Neural crest cell (in vitro differentiated cells): ENCODE measurements at places on chromosomes 2 and 18.
A peak's percentile ranks its signal among the peaks of the same experiment; 100 is the strongest.

- H3K36me3 ChIP-seq, result peaks cover 22% of the 10 kb centered on the region
- DNase-seq, result no peak
- no peaks in the 10 kb centered on the region for H3K4me1 ChIP-seq
- no peak overlapping the region for H3K27ac ChIP-seq
These were observed 54.6 kb downstream of the LANCL1 start for GRCh38 chr2:210421916-210422315.

GRCh38 chr2:239249776-239250175, 151.0 kb downstream of the HDAC4 start:
- no peak overlapping the region for H3K4me3 ChIP-seq
- H3K36me3 ChIP-seq, result peaks cover 4% of the 10 kb centered on the region
- H3K27ac ChIP-seq, result peak overlapping the region; percentile 28
- no peaks in the 10 kb centered on the region for H3K27me3 ChIP-seq
- peaks cover 79% of the 10 kb centered on the region for H3K4me1 ChIP-seq

DNA sequence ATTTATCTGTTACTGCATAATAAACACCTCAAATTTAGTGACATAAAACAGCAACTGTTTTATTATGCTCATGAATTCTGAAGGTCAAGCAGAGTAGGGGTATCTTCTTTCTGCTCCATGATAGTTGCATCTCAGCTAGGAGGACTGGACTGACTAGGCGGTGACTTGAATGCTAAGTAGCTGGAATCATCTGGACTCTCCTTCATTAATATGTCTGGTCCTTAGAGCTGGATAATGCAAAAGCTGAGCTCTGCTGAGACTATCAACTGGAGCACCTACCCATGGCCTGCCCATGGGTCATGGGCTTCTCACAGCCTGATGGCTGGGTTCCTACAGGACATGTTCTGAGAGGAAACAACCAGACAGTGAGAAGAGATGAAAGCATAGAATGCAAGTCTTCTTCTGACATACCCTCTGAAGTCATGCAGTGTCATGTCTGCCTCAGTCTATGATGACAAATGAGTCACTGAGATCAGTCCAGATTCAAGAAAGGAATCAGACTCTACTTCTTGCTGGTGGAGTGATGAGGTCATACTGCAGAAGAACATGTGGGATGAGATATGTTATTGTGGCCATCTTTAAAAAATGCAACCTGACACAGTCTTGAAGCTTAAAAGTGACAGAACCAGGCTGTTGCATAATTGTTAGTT, 174.2 kb upstream of the OSR1 start:
- H3K4me3 ChIP-seq, result no peak overlapping the region
- no peak overlapping the region for H3K27ac ChIP-seq
- no peaks in the 10 kb centered on the region for H3K4me1 ChIP-seq
- no peaks in the 10 kb centered on the region for H3K27me3 ChIP-seq
- no peaks in the 10 kb centered on the region for H3K36me3 ChIP-seq

GRCh38 chr2:120959426-120959825, 223.8 kb downstream of the GLI2 start:
- H3K27me3 ChIP-seq, result no peaks in the 10 kb centered on the region
- H3K4me1 ChIP-seq, result peaks cover 5% of the 10 kb centered on the region
- H3K4me3 ChIP-seq, result no peak overlapping the region
- no peak overlapping the region for H3K27ac ChIP-seq
- no peaks in the 10 kb centered on the region for H3K36me3 ChIP-seq

DNA sequence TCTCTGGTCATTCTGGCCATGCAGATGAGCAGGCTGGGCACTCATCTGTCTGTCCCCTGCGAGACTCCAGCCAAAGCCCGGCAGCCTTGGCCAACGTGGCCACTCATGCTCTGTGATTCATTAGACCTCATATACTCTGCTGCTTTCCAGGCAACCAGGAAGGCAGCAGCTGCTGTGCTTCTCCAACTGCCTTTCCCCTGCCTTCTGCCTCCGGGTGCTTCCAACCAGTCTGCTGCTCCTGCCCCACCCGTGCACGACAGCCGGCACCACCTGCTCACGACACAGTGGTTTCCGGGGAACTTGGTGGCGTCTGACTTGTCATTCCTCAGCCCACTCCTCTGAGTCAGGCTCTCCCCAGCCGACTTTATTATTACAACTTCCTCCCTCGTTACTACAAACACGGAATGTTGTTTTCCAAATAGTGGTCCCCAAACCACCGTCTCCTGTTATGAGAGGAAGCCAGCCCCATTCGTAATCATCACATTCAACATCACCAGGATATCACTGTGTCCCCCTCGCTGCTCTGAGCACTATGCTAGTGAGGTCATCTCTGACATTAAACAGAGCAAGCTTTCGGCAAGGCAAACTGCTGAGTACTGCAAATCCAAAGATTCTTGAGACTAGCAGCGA, 392.4 kb downstream of the ALK start:
- no peaks in the 10 kb centered on the region for H3K27me3 ChIP-seq
- peak overlapping the region; percentile 58 for H3K27ac ChIP-seq
- no peaks in the 10 kb centered on the region for H3K4me1 ChIP-seq
- peaks cover 9% of the 10 kb centered on the region for H3K36me3 ChIP-seq
- no peak overlapping the region for H3K4me3 ChIP-seq

- H3K4me1 ChIP-seq, result no peaks in the 10 kb centered on the region
- no peak overlapping the region for H3K27ac ChIP-seq
- H3K36me3 ChIP-seq, result peaks cover 22% of the 10 kb centered on the region
- no peaks in the 10 kb centered on the region for H3K27me3 ChIP-seq
- no peak for DNase-seq
These were observed 64.3 kb downstream of the FSIP2 start for GRCh38 chr2:185802926-185803325.

GRCh38 chr18:10476338-10476791, 21.9 kb downstream of the APCDD1 start:
- no peak overlapping the region for H3K4me3 ChIP-seq
- peaks cover 28% of the 10 kb centered on the region for H3K4me1 ChIP-seq
- no peaks in the 10 kb centered on the region for H3K27me3 ChIP-seq
- peaks cover 27% of the 10 kb centered on the region for H3K36me3 ChIP-seq

- no peaks in the 10 kb centered on the region for H3K27me3 ChIP-seq
- H3K36me3 ChIP-seq, result peaks cover 4% of the 10 kb centered on the region
- no peak for DNase-seq
- no peak within 1 kb of the TSS for H3K4me3 ChIP-seq
- peak within 1 kb of the TSS; percentile 87 for H3K27ac ChIP-seq
These were observed at the start of gene OXER1 for GRCh38 chr2:42764096-42764495. OXER1 (minus strand) TSS chr2:42764135; CDS start chr2:42764062, 73 bp downstream.

- no peak overlapping the region for H3K27ac ChIP-seq
- peaks cover 8% of the 10 kb centered on the region for H3K4me1 ChIP-seq
- no peak for DNase-seq
- no peaks in the 10 kb centered on the region for H3K36me3 ChIP-seq
- H3K27me3 ChIP-seq, result no peaks in the 10 kb centered on the region
These were observed 158.8 kb upstream of the CYRIA start for GRCh38 chr2:16824472-16824871.

GRCh38 chr2:8571792-8572499, 109.9 kb upstream of the ID2 start:
- no peaks in the 10 kb centered on the region for H3K27me3 ChIP-seq
- H3K27ac ChIP-seq, result no peak overlapping the region
- H3K4me3 ChIP-seq, result no peak overlapping the region
- peaks cover 27% of the 10 kb centered on the region for H3K4me1 ChIP-seq

GRCh38 chr2:190859347-190860297, 21.0 kb upstream of the GLS start:
- no peaks in the 10 kb centered on the region for H3K36me3 ChIP-seq
- H3K27me3 ChIP-seq, result no peaks in the 10 kb centered on the region
- H3K4me1 ChIP-seq, result peaks cover 18% of the 10 kb centered on the region
- DNase-seq, result no peak

- H3K4me1 ChIP-seq, result no peaks in the 10 kb centered on the region
- H3K27ac ChIP-seq, result no peak overlapping the region
- no peak for DNase-seq
- H3K4me3 ChIP-seq, result no peak overlapping the region
- no peaks in the 10 kb centered on the region for H3K36me3 ChIP-seq
These were observed 95.5 kb downstream of the ARL4C start for GRCh38 chr2:234401426-234401825.

DNA sequence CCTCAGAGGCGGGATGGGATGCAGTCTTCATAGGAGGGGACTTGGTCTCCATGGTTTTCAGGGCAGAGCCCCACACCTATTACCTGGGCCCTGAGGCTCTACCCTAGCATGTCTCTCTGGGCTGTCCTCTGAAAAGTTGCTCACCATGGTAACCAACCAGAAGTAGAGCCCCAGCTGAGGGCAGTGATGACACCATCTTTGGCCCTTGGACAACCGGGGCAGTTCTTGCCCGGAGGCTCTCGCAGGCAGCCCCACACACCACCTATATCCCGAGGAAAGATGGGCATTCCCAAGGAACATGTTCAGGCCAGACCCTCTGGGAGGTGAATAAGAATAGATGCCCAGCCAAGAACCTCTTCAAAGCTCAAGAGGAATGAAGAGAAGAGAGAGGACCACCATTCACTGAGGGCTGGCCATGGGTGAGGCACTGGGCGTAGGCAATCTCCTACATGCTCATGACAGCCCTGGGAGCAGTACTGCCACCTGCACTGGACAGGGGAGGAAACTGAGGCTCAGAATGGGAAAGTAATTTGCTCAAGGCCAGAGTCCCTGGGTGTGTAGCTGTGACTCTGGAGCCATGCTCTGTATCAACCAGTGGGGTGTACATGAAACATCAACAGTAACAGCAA, 72.5 kb downstream of the HS1BP3 start:
- H3K36me3 ChIP-seq, result no peaks in the 10 kb centered on the region
- H3K4me3 ChIP-seq, result no peak overlapping the region
- H3K27ac ChIP-seq, result peak overlapping the region; percentile 79
- H3K27me3 ChIP-seq, result no peaks in the 10 kb centered on the region
- DNase-seq, result no peak
- H3K4me1 ChIP-seq, result peaks cover 81% of the 10 kb centered on the region

GRCh38 chr2:54666131-54666633, 57.3 kb upstream of the EML6 start:
- no peak for DNase-seq
- H3K4me3 ChIP-seq, result no peak overlapping the region
- H3K4me1 ChIP-seq, result peaks cover 34% of the 10 kb centered on the region
- no peaks in the 10 kb centered on the region for H3K27me3 ChIP-seq
- H3K36me3 ChIP-seq, result peaks cover 41% of the 10 kb centered on the region

GRCh38 chr2:71780162-71780561, 326.8 kb downstream of the DYSF start:
- no peak for DNase-seq
- peaks cover 4% of the 10 kb centered on the region for H3K4me1 ChIP-seq
- no peaks in the 10 kb centered on the region for H3K36me3 ChIP-seq
- no peak overlapping the region for H3K4me3 ChIP-seq

DNA sequence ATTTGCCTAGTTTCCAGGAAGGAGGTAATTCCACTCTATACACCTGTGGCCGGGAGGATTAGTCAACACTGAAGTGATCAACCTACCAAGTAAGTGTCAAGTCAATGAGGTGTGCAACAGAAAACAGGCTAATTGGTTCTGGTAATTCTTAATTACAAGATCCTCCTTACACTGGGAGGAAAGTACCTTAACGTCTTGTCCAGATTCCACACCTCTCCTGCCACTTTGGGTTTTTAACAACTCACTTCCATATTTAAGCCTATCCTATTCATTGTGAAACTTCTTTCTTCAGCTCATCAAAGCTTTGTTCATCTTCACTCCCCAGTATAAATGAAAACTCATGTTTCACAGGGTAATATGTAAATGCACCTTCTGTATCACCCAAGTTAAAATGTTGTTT, 22.0 kb upstream of the MAP4K4 start:
- H3K36me3 ChIP-seq, result peaks cover 3% of the 10 kb centered on the region
- no peaks in the 10 kb centered on the region for H3K27me3 ChIP-seq

DNA sequence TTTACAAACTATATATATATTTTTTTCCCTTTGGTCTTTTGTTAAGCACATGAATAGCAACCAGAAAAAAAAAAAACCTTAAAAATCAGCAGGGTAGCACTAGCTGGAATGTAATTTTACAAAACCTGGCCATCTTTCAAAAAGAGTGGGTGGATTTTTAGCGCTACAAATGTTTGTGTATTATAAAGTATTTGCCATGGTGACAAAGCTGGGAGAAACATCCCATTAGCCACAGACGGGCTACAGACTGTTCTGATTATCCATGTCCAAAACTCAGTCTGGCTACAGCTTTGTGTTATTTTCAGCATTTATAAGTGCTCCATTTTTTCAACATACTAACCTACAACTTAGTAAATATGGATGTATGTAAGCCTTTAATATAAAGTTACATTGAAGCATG, 249.5 kb upstream of the TANK start:
- H3K36me3 ChIP-seq, result no peaks in the 10 kb centered on the region
- H3K27ac ChIP-seq, result no peak overlapping the region
- no peak for DNase-seq
- no peaks in the 10 kb centered on the region for H3K27me3 ChIP-seq

DNA sequence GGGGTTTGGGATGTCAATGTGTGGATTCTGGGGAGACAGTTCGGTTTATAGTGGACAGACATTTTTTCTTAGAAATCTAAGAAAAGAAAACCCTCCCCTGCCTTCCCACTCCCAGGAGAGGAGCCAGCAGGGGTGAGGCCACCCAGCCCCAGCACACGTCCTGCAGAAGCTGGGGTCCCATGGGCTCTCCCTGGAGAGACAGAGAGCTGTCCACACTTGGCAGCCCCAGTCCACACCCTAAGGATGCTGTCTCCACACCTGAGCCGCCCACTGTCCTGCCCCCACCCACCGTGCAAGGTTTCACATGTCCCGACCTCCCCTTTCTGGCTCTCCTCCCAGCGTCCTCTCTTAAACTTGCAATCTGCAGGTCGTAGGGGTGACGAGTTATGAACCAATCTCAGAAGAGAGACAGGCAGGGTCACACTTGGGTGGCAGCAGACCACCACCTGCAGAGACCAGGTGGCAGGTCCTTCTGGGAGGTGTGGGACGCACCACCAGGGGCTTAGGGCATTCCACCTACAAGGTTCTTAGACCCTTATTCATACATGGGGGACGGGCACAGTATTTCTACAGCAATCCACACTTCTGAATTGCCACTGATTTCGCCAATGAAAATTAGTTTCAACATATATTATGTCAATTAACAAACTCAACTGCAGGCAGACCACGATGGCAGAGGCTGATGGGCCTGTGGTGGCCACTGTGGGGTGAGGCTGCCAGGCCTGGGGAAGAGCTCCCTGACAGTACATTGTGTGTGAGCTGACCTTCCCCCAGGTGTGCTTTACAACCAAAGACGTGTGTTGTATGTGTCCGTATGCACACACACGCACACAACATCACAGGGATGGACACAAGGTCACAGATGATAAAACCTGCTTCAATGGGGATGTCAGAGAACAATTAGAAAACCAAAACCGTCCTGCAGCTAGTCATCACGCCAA, 158.5 kb downstream of the TPO start:
- H3K4me3 ChIP-seq, result no peak overlapping the region
- peaks cover 8% of the 10 kb centered on the region for H3K27me3 ChIP-seq
- no peak for DNase-seq
- no peaks in the 10 kb centered on the region for H3K4me1 ChIP-seq
- no peak overlapping the region for H3K27ac ChIP-seq

DNA sequence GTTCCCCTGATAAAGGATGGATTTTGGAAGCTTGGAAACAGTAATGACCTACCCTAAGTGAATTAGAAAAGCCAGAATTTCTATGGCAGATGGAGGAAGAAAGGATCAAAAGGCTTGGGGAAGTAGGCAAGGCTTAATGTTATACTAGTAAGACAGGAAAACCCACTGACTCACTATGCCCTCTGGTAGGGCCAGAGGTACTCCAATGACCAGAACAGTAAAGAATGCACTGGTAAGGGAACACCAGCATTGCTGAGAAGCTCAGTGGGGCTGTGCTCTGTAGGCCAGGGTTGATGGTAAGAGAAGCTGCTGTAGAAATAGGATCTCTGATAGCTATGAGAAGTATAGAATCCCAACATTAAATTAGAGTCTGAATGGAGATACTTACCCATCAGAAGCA, 126.4 kb downstream of the GFPT1 start:
- DNase-seq, result no peak
- H3K4me1 ChIP-seq, result no peaks in the 10 kb centered on the region
- no peak overlapping the region for H3K4me3 ChIP-seq
- H3K36me3 ChIP-seq, result peaks cover 12% of the 10 kb centered on the region
- no peak overlapping the region for H3K27ac ChIP-seq
- H3K27me3 ChIP-seq, result peaks cover 32% of the 10 kb centered on the region
